ENCODE measurements at places on chromosomes 4 and X.

DNA sequence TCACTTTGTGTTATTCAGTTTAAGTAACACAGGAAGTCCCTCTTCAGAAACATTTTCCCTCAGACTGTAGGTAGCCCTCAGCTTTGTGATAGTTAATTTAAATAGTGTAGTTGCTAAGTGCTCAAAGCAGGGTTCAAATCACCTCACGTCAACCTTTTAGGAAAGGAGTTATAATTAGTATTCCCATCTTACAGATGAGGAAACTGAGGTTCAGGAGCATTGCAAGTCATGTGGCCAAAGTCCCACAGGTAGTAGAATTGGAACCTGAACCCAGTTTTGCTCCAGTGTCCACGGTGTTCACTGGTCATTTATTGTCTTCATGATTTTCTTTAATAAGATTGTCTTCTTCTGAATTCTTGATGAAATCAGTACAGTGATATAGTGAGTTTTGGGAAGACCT is 4.3 kb upstream of the DCHS2 start:
- DNase-seq, result no peak

- no peak for DNase-seq
These were observed 1149.2 kb downstream of the PCDH18 start for GRCh38 chr4:136383082-136383481.

DNA sequence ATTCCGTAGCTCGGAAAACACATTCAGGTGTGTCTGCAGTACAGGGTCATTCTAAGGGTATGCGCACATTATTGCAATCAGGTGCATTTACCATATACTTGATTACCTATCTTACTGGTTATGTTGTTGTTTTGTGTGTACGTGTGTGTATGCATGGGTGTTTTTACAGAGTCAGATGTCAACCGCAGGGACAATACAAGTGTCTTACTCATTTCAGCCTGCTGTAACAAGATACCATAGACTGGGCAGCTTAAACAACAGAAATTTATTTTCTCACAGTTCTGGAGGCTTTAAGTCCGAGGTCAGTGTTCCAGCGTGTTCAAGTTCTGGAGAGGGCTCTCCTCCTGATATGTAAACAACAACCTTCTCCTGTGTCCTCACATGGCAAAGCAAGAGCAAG is 316.7 kb downstream of the DMD start:
- no peak for DNase-seq

GRCh38 chr4:80927420-80927819 is 103.1 kb upstream of the BMP3 start:
- DNase-seq, result no peak

GRCh38 chrX:47313056-47313455 is 57.3 kb upstream of the ZNF157 start:
- no peak for DNase-seq

DNA sequence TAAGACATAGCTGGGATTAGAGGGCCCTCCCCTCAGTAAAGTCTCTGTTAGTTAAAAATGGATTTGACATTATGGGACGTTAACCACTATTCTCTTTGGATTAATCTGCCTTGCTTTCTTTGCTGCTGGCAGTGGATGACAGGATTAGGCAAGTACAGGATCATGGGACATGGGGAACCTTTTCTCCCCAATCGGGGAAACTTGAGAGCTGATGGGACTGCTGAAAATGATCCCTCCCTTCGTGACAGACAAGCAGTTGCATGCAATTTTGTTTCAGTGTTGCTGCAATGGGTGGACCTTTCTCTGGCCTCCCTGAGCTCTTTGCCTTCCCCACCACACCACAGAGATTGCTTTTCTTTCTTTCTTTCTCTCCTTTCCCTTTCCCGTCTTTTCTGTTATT is 120.2 kb upstream of the BANK1 start:
- no peak for DNase-seq

GRCh38 chr4:133866328-133866699 is 335.3 kb downstream of the PABPC4L start:
- DNase-seq, result no peak

- DNase-seq, result no peak
These were observed 119.5 kb downstream of the PJA1 start for GRCh38 chrX:69045616-69046345.

GRCh38 chr4:142404191-142404611 is 441.9 kb downstream of the INPP4B start:
- no peak for DNase-seq

DNA sequence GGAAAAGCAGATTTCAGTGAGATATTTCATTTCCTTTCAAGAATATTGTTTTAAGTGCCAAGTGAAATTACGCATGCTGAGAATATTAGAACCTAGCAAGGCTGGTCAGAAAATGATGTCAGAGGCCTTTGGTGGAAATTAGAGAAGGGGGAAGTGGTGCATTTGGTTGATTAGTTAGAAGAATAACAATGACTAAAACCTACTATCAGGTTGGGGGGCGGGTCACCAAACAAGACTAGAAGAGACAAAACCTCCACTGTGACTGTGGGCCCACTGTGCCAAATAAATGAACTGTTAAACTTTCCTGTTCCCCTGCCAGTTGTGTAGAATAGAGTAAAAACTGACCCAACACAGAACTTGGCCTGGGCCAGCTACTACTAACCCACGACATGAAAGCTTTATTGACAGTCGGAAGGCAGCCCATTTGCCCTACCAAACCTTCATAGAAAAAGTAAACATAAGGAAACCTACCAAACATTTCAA is 2.9 kb downstream of the RAPGEF2 start:
- DNase-seq, result no peak

GRCh38 chrX:133606990-133607389 is 191.7 kb upstream of the GPC4 start:
- no peak for DNase-seq

DNA sequence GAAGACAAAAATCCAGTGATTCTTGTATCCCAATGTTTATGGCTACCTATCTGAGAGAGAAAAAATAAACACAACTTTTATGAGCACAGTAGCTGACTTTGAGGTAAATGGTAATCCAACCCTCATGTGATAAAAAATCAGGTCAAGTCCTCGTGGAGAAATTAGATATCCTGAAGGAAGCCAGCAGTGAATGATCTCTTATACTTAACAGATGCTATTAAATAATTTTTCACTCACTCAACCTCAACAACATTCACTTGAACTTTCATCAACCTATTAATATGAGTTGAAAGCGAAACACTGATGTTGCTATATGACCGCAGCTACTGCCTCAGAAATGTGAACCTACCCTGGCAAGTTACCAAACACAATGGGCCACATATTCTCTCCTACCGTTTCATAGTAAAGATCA is 105.4 kb downstream of the GPC3 start:
- DNase-seq, result no peak

GRCh38 chr4:26531491-26532116 is 41.3 kb upstream of the CCKAR start:
- DNase-seq, result no peak

- DNase-seq, result no peak
These were observed 91.2 kb downstream of the COX7B2 start for GRCh38 chr4:46817806-46818205.

DNA sequence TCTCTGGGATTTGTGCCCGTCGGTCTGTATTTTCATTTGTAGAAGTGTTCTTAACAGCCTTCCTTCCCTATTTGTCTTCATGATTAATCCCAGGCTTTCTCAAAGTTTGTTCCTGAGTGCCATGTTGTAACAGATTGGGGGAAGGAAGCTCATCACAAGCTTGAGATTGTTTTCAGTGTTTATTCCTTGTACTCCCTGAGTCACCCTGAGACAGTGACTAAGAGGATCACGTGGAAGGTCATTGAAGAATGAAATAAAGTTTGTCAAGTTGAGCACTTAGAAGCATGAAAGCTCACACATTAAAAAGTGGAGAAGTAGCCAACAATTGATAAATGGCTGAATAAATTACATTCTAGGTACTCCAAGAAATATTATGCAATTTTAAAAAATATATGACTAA is 153.5 kb upstream of the FAM241A start:
- DNase-seq, result no peak

- DNase-seq, result no peak
These were observed 119.3 kb downstream of the ADAMTS3 start for GRCh38 chr4:72449705-72450104.

- no peak for DNase-seq
These were observed 2.5 kb downstream of the OCIAD2 start for GRCh38 chr4:48904101-48904500.

- no peak for DNase-seq
These were observed 185.6 kb downstream of the BCOR start for GRCh38 chrX:39912126-39912525.

GRCh38 chrX:43581888-43582539 is 74.1 kb upstream of the MAOA start:
- no peak for DNase-seq

GRCh38 chrX:123731258-123731986 is 1.4 kb downstream of the THOC2 start:
- DNase-seq, result no peak

- DNase-seq, result no peak
These were observed 4.1 kb downstream of the ENPEP start for GRCh38 chr4:110480031-110480549.

GRCh38 chr4:37244583-37245390 is at the start of gene NWD2:
Gene NWD2, plus strand, starts transcription at chr4:37244743. Its CDS starts 325 bp downstream, at chr4:37245068.
- DNase-seq, result no peak

DNA sequence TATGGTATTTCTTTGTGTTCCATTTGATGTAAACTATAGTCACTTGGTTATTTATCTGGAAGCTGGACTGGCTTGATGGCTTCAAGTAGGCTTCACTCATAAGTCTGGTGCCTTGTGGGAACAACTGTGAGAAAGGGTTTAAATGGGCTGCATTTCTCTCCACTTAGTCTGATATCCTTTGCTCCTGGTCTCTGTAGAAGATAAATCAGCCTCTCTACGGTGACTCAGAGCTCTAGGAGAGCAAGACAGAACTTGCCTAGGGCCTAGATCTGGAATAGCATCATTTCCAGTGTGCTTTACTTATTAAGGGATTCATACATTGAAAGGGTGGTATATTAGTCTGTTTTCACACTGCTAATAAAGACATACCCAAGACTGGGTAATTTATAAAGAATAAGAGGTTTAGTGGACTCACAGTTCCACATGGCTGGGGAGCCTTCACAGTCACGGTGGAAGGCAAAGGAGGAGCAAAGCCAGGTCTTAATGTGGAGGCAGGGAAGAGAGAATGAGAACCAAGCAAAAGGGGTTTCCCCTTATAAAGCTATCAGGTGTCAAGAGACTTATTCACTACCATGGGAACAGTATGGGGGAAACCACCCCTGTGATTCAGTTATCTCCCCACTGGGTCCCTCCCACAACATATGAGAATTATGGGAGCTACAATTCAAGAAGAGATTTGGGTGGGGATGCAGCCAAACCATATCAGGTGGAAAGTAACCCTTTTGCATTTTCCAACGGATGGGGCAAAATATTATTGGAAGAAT is 1746.4 kb upstream of the PCDH7 start:
- no peak for DNase-seq

DNA sequence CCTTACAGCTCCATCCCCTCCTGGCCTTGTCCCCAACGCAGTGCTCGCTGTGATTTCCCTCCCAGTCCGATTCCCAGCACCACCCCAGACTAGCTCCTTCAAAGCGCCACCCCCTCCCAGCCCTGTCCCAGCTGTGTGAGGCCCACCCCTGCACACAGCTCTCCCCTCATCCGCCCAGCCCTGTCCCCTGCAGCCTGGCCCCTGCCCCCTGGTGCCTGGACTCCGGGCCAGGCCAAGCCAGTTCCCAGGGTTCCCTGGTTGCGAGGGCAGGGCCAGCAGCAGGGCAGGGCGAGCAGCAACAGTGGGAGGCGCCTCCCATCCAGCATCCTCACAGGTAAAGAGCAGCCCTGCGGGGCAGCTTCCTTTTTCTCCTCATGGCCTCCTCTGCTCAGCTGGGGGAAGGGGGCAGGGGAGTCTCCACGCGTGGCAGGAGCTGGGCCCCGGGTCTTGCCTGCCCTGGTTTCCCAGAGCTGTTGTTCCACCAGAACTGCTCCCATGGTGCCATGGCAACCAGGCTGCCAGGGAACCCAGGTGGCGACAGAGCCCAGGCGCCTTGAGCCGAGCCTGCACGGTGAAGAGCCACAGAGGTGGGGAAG is 24.8 kb downstream of the IQSEC2 start:
- no peak for DNase-seq

GRCh38 chr4:83285055-83285407 is 433 bp upstream of the COQ2 start:
- DNase-seq, result no peak

DNA sequence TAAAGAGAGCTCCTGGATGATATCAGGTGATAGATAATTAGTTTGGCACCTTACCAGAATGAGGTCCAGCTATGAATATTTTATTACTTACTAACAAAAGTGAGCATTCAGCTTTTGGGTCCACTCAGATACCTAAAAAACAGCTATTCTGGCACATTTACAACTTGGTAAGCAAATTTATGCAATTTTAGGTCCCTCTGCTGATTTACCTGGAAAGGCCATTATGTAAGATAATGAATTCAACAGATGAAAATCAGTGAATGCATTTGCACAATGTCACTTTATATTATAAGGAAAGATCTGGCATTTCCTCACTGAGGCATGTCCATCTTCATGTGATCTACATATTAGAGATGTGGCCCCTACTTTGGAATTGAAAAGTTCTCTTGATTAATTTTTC is 517.0 kb downstream of the SPRY1 start:
- no peak for DNase-seq

GRCh38 chr4:148842843-148843242 is 400.6 kb upstream of the NR3C2 start:
- DNase-seq, result no peak

- DNase-seq, result no peak
These were observed 11.0 kb downstream of the PGM2 start for GRCh38 chr4:37837446-37837845.

DNA sequence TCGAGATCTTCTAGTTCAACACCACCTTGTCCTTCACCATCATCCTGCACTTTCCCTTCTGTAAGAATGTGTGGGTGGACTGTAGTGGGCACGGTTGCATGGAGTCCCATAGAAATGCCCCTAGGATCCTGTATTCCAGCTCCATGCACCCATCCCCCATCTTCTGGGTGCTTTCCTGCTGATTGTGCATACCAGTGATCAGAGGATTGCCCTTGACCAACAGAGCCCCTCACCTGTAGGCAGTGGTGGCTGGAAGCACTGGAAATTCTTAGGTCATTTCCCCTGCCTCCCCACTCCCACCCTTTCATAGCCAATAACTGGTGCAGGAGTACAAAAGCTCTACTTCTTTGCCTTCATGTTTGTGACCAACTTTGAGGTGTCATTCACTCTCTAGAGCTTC is 213.4 kb upstream of the ARSJ start:
- DNase-seq, result no peak

- no peak for DNase-seq
These were observed 94.3 kb downstream of the CPE start for GRCh38 chr4:165472943-165473676.

- DNase-seq, result no peak
These were observed 83.6 kb downstream of the PARM1 start for GRCh38 chr4:75016472-75016871.

GRCh38 chr4:23038626-23039491 is 346.1 kb downstream of the GBA3 start:
- no peak for DNase-seq

GRCh38 chrX:110403441-110404238 is 45.0 kb downstream of the RTL9 start:
- no peak for DNase-seq

GRCh38 chrX:76971393-76972376 is 475.5 kb upstream of the FGF16 start:
- DNase-seq, result no peak

GRCh38 chr4:166134285-166134684 is 261.2 kb downstream of the TLL1 start:
- no peak for DNase-seq

All from naive thymus-derived CD8-positive, alpha-beta T cell (primary cell).